ENCODE measurements at places on chromosomes 6 and 20.

GRCh38 chr6:133648581-133648980 lies 240.3 kb upstream of the TCF21 start:
- DNase-seq, result no peak

DNA sequence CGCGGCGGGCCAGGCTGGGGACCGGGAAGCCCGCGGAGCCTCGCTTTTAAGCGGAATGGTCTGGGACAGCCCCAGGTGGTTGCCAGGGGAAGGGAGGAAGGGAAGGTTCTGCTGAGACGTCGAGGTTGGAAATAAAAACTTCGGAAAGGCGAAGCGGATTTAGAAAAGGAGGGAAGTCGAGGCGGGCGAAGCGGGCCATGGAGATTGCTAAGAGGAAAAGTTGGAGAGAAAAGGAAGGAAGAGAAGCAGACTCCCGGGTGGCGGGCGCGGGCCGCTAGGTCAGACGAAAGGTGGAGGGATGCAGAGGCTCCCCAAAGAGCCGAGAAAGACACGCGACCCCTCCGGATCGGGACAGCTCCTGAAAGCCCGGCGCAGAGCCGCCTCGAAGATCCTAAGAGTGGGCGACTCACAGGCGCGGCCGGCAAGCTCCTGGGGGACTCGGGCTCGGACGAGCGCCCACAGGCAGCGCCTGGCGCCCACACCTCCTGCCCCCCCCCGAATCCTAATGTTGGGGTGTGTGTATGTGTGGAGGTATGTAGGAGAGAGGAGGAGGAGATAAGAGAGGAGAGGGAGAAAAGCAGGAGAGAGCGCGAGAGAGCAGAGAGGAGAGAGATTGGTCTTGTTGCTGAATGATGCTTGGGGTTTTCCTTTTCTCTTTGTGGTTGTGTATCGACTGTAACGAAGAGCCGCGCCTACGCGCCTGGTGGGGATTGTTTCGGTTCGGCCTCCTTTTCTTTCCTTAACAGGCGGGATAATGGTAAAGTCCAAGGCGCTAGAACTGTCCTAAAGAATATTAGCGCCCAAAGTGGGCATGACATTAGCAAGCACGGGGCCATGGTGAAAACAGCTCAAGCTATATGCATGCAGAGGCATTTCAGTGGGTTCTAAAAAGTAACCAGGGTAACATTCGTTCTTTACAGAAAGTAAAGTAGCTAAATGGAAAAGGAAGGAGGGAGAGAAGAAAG lies 1.5 kb downstream of the TFAP2B start:
- DNase-seq, result no peak

- DNase-seq, result no peak
These were observed 50.9 kb downstream of the GPR63 start for GRCh38 chr6:96786336-96786735.

DNA sequence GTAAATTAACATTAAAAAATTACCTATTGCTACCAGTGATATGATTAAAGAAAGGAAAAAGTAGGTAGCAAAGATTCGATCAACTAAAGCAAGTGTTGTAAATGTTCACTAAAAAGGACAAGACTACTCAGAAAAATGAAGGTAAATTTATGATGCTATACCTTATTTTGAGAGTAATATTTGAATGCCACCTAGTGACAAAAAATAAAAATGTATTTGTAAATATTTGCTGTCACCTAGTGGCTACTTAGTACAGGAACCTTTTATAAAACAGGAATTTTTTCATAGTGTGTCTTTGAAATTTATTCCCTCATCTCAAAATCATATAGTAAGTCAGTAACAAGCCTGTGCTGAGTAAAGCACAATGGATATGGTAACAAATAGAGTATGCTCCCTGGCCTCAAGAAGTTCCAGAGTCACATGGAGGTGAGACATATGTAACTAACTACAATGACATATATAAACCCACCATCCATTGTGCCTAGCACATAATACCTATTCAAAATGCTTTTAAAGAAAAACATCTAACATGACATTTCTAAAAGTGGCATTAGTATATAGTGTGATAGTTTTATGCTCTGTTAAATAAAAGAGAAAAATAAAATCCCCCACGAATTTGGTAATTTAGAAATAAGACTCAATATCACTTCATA lies 193.1 kb upstream of the SIM1 start:
- DNase-seq, result no peak

GRCh38 chr6:145816392-145816791 lies 1.8 kb upstream of the FBXO30 start:
- no peak for DNase-seq

- DNase-seq, result no peak
These were observed 18.4 kb downstream of the UBE3D start for GRCh38 chr6:83047065-83047754.
